Panc1 (cell line): ENCODE measurements at places on chromosomes 1 and 21.

DNA sequence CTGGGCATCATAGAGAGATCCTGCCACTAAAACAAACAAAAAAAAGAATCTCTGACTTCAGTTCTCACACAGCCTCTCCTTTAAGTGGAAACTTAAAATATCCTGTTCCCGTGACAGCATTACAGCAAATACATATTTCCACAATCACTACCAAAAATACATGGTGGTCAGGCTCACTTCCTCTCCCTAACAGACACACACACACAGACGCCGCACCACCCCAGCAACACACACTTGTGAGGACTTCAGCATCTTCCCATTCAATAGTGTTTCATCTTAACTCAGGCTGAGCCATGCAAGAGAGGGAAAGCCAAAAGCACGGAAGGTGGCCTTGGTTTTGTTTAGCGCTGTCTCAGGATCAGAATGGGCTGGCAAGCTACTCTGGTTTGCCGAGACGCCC is 21.9 kb downstream of the KIAA1614 start:
- DNase-seq = no peak

- peak; percentile 52 for DNase-seq
Observed at GRCh38 chr1:203038891-203039608, 12.8 kb downstream of the PPFIA4 start.

DNA sequence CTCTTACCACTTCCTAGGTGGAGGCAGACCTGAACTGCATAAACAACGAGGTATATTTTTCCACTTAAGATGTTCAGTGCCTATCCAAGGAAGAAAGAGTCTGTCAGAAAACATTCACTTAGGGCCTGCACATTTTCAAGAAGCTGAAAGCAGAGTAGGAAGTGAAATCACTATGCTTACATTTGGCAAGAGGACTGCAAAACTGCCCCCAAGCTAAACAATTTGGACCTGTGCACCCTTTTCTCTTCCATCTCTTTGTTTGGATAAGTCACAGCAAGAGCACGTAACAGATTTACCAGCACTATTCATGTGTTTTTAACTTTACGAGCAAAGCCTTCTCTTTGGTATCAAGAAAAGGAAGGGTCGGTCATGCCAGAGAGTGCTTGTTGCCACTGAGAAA is 13.2 kb upstream of the BEND5 start:
- DNase-seq = no peak

- DNase-seq = no peak
Observed at GRCh38 chr21:41832596-41833496, 46.3 kb downstream of the PRDM15 start.

DNA sequence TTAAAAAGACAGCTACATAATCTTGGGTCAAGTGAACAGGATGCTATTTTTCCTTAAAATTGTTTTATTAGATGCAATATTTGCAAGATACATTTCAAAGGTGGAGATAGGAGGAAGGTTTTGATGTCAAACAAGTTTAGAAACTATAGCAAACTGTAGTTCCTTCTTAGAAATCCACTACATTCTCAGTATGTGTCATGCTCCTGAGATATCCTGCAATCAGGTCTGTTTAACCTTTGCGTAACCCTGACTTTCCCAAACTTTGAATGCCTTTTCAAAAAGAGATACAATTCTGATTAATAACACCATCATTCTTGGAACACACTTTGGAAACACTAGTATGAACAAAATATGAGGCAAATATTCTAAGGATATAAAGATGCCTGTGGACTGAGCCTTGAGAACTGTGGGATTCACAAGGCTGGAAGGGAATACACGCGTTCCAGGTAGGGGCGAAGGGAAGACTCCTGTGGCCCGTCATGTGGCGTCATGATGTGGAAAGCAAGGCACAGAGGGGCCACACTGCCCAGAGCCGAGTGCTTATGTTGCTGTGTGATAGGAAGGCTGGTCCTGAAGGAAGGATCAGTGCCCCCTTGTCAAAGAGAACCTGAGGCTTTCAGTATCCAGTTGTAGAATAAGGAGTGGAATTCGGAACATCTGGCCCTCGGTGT is 19.6 kb upstream of the TARBP1 start:
- DNase-seq = no peak
